Fibroblast of skin of abdomen (primary cell): ENCODE measurements at places on chromosomes 12 and 14.

DNA sequence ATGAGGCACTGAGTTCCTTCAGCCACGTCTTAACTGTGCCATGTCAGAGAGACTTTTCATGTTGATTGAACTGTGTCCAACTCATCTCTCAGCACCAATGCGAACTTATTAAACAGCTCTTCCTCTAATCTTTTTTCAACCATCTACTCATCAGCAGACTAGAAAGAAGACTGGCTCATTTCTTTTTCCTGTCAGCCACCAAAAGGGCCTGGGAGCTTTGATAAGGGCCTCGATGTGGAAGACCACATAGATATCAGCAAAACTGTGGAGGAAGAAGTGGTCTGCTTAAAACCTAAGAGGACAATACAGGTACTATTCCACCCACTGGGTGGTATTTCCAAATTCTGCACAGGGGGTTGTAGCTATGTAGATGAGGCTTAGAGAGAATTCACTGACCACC lies 3.6 kb upstream of the PLXNC1 start:
- DNase-seq: no peak

- DNase-seq: no peak
These were observed 273.1 kb downstream of the VRK1 start for GRCh38 chr14:97070259-97070658.

GRCh38 chr14:81221579-81222102 lies 882 bp upstream of the GTF2A1 start:
- no peak for DNase-seq

- peak; percentile 98 for DNase-seq
These were observed 63.4 kb upstream of the CSRP2 start for GRCh38 chr12:76942267-76942666.

DNA sequence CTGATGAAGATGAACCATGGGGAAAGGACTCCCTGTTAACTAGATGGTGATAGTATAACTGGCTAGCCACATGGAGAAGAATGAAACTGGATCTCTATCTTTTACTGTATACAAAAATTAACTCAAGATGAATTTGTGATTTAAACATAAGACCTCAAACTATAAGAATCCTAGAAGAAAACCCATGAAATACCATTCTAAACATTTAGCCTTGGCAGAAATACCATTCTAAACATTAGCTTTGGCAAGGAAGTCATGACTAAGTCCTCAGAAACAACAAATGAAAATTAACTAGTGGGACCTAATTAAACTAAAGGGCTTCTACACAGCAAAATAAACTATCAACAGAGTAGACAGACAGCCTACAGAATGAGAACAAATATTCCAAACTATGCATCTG lies 28.4 kb upstream of the NOVA1 start:
- DNase-seq: peak; percentile 20

GRCh38 chr12:131102991-131103668 lies 149.4 kb downstream of the ADGRD1 start:
- no peak for DNase-seq

- DNase-seq: peak; percentile 66
These were observed 30.3 kb downstream of the YEATS4 start for GRCh38 chr12:69389831-69390230.

DNA sequence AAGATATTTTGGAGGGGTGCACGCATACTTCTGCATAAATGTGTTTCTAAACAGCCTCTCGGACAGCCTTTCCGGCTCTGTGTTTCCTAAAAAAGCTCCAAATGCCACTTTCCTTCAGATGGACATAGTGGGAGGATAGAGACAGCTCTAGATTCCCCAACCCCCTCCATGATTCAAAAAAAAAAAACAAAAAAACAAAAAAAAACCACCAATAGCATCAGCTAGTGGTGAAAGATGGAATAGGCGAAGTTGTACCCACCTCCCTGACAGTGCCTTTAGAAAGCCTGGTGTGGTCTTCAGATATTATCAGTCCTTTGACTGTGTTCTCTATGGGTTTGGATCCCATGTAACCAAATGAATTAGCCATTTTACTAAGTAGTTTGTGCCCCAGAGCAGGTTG lies 94.1 kb downstream of the PHETA1 start:
- no peak for DNase-seq

DNA sequence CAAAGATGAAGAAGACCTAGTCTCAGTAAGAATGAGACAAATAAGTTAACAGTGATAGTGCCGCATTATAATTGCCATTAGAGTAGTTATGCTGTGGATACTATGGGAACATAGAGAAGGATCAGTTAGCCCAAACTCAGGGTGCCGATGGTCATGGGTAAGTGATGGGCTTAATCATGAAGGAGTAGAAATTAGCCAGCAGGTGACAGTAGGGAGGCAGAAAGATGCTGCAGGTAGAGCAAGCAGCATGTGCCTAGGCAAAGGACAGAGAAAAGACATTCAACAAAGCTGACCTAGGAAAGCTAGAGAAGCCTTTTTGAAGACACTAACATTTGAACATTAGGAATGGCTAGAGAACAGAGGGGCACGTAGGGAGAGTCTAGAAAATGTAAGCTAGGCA lies 30.6 kb upstream of the PTPRQ start:
- DNase-seq: no peak

DNA sequence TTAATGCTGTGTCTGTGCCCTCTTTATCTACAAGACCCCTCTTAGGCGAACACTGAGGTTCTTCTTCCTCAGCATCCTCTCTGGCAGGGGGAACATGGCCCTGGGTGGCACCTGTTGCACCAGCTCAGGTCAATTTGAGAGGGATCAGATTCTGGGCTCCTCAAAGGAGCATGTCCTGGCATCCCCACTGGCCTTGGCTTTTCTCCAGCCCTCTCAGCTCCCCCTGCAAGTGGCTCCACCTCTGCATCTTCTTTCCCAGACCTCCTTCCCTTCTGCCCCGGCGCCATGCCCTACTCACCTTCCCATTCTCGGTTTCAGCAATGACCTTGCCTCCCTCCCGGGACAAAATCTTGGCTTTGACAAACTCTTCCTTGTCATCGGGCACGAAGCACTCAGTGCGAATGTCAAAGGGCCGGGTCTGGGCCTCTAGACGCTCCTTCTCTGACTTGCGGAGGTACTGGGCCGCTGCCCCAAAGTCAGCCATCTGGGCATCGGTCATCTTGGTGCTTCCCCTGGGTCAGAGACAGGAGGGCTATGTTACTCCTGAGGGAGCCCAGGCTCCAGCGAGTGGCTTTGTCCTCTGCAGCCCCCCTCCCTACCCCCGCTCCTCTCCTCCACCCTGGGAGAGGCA lies 1.2 kb downstream of the MYH6 start:
- no peak for DNase-seq
